SJCRH30 (cell line): ENCODE measurements at places on chromosomes 4 and X.

- DNase-seq = no peak
These were observed 14.8 kb downstream of the INTS6L start for GRCh38 chrX:135535077-135535940.

DNA sequence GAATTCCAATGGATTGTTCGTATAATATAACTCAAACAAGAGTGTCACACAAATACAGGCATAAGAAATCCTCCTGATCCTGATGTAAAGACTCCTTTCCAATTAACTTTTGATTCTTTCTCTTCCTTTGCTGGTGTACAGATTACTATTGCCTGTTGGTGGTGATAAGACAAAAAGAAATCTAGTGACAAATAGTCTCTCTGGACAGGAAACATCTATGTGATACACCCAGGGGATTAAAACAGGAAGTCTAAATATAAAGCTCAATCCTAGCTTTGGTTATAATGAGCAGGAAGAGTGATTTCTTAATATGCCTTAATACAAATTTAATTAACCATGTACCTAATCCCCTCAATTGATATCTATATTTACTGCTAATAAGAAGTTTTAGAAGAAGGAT, 45.1 kb downstream of the ARHGEF6 start:
- no peak for DNase-seq

DNA sequence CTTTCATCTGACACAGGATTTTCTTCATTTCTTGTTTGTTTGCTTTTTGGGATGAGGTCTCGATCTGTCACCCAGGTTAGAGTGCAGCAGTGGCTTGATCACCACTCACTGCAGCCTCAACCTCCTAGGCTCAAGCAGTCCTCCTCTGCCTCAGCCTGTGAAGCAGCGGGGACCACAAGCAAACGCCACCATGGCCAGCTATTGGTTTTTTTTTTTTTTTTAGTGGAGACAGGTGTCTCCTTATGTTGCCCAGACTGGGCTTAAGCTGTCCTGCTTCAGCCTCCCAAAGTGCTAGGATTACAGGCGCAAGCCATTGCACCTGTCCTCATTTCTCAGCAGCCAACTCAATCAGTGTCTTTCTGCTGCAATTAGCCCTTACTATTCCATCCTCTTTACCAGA, 10.3 kb downstream of the SPRY1 start:
- DNase-seq = peak; percentile 86

- no peak for DNase-seq
These were observed 62.3 kb downstream of the LNX1 start for GRCh38 chr4:53529025-53529424.

DNA sequence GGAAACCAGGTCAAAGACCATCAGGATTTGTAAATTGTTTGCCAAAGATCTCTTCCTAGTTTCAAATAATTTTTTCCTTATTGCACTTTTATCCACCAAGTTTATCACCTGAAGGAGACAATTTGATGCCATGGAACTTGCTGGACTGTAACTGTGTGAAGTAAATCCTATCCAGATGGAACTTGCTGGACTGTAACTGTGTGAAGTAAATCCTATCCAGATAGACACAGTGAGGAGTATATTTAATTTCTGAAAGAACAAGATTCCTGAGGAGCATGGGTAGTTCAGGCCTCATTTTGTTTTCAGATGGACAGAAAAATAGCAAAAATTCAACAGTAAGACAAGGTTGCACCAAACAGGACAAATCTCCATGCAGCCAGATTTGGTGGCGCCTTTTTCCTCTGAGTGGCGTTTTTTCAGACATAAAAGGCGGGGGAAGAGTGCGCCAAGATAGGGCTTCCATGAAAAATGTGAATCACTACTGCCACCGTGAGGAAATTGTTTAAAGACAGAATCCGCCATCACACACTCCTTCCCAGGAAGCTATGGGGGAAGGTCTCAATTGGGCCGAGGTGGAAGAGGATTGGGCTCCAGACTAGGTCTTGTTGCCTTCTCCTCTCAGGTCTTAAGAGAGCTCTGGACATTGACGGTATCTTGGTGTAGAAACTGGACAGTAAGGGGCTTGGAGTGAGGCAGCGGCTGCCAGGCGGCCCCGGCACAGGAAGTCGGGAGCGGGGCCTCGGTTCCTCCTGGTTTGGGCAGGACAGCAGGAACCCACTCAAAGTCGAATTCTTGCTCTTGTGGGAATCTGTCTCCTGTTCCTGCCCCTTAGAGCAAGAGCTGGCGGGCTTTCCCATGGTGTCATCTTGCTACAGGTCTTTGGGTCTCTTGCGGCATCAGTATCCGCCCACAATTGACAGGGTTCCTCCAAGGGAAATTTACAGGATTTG, 234.7 kb downstream of the OR13H1 start:
- DNase-seq = no peak

- no peak for DNase-seq
These were observed 257.1 kb downstream of the BANK1 start for GRCh38 chr4:102047616-102048015.

GRCh38 chr4:10963958-10964703, 279.6 kb upstream of the CLNK start:
- DNase-seq = no peak

GRCh38 chr4:95129031-95129430, 371.3 kb downstream of the BMPR1B start:
- DNase-seq = no peak

GRCh38 chrX:125108921-125109320, 210.8 kb upstream of the TEX13C start:
- no peak for DNase-seq

DNA sequence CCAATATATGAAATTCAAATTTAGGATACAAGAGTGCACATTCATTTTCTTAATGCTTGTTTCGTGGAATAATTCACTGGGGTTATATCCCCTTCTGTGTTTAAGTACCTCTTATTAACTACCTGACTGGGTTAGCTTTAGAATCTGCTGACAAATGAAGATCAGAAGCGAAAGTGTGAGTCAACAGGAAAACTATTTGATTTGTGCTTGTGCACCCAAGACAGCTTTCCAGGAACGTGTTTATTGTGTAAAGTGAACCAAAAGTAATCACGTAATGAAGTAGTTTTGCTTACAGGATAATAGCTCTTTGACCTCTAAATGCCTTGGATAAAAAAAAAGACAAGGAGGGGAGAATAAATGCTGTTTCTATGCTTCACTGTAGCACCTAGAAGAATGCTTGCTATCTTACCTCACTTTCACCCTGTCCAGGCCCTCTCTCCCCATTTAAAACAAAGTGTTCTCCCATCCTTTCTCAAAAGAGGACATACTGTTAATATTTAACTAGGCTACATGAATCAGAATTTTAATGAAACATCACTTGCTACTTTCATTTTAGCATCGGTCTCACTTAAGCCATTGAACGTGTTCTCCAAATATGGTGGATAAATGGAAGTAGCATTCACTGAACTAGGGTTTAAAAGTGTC, 141.9 kb downstream of the THOC2 start:
- no peak for DNase-seq

DNA sequence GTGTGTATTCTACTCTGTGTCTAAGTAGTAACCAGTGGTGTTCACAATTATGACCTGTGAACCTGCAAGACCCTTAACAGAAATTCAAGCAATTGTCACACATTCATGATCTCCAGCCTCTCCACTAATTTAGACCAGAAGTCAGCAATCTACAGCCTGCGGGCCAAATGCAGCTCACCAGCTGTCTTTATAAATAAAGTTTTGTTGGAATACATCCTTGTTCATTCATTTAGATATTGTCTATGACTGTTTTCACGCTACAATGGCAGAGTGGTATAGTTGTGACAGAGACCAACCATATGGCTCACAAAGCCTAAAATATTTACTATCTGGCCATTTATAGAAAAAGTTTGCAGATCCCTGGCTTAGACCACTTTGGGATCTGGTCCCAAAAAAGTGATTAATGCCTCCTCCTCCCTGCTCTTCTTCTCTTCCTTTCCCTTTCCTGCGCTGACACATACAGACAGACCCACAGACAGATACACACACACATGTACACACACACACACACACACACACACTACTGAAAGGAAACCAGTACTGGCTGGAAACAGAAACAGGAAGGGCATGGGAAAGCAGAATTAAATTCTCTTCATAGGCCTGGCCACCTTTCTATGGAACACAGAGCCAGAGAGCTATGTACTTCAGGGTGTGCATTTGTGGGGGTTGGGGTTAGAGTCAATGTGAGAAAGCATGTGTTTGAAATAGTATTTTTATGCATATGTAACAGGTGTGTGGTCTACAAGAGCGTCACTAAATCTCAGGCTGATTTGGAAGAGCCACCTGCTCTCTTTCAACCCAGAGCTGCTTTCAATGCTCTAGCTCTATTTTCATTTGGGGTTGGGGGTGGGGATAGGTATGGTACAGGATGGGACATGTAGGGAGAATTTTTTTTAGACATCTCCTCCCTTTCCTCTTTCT, 49.7 kb upstream of the TMEM164 start:
- DNase-seq = no peak

DNA sequence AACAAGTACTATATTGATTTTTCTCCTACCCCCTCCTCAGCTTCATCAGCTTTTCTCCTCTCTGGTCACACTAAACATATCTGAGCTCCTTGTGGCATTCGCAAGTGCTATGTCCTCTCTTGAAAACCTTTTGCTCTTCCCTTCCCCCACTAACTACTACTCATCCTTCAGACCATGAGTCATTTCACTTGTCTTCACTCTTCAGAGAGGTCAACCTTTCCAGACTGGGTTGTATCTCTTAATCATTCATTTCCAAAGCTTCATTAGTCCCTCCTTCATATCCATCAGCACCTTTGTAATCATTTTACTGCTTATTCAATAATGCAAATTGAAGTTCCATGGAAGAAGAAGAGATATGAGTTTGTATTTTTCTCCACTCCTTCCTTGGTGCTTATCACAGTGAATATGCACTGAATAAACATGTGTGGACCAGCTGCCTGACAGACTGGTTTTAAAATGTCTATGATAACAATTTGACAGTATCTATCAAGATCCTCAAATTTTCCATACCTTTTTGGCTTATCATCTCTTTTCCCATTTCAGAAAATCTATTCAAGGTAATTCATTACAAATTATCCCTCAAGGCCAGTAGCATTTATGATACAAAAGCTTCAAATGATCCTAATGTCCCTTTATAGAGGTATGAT, 28.4 kb downstream of the DDX60L start:
- DNase-seq = no peak

GRCh38 chr4:146032234-146032860, 93.7 kb upstream of the ZNF827 start:
- DNase-seq = no peak

DNA sequence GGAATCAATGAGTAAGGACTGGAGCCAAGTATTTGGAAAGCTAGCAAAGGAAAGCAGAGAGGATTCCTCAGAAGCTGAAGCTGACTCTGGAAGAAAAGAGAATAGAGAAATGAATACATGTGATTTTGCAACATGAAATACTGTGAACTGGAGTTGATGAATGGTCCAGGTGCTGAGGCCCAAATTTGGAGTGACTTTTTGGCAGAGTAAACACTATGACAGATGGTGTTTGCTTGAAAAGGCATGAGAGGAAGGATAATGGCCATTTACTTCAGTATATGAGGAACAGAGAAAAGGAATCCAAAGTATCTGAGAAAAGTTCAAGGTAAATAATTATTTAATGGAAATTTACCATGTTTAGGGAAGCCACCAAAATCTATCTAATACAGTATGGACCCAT, 236.7 kb downstream of the SLITRK2 start:
- no peak for DNase-seq

GRCh38 chrX:44996277-44996676, 123.3 kb downstream of the KDM6A start:
- DNase-seq = no peak

GRCh38 chr4:40953283-40954087, 203.7 kb downstream of the NSUN7 start:
- DNase-seq = no peak

- no peak for DNase-seq
These were observed 185.3 kb downstream of the MID1IP1 start for GRCh38 chrX:38986586-38986985.

- DNase-seq = no peak
These were observed 50.7 kb downstream of the FAM13A start for GRCh38 chr4:89006307-89006706.

- DNase-seq = peak; percentile 80
These were observed at the start of gene LEF1 for GRCh38 chr4:108168671-108169523. Gene LEF1, minus strand, starts transcription at chr4:108168932. Its CDS starts 1,165 bp downstream, at chr4:108167767.

DNA sequence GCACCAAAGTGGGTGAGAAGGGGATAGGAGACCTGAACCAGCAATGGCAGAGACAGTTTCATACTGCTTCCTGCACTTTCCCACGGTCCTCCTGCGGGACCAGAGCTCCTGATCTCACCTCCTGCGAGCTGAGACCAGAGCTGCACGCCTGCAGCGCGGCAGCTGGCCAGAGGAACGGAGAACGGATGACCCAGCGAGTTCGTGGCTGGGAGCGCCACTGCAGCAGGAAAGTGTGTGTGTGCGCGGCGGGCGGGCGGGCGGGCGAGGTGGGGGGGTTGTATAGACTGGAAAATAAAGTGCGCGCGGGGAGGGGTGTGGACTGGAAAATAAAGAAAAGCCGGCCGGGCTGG, 16.5 kb downstream of the MCF2 start:
- DNase-seq = no peak

DNA sequence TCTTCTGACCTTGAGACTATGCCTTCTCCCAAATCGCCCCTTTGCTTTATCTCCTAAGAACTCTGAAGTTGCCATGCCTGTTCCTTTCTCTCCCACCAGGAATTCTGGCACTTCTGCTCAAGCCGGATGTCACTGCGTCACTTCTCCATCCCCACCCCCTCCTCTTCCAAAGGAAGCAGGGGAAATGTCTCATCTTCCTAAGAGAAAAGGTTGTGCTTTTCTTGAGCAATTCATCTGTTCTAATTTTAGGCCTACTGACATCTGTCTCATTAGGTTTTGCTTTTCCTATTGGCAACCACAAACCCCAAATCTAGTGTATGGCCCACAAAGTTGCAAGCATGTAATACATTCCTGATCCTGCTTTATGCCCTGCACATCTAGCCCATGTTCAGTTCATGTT, 163.1 kb upstream of the PLAC1 start:
- no peak for DNase-seq

GRCh38 chr4:10074767-10075105, 41.9 kb downstream of the WDR1 start:
- peak; percentile 30 for DNase-seq

DNA sequence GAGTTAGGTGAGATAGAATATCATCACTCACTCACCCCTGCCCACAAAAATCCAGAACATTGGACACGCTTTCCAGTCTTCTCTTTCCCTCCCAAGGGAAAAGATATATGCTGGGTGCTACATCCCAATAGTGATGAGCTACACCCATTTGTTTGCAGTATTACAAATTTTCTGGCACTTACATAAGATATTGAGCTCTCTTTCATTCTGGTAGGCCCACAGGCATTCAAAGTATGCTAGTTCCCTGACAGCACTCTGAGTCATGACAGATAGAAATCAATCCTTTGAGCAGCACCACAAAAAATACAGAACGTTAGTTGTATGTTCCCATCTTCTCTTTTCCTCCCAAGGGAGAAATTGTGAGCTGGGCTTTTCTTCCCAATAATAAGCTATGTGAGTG, 477.6 kb upstream of the GRID2 start:
- DNase-seq = no peak

GRCh38 chr4:25184056-25184455, 23.8 kb upstream of the SEPSECS start:
- DNase-seq = peak; percentile 23

DNA sequence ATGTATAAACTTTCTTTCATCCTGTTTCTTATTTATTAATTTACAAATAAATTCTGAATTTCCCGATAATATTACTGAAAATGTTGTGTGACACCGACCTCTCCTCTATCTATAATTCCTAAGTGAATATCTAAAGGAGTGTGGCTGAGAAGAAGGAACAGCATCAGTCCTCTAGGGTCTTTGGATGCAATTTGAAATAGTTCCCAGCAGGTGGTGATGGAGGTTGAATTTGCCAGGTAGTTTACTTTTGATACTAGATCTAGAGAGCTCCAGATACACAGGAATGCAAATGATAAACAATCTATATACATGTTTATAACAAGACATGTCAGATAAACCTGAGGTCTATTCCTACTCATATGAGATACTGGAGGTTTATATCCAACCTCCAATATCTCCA, 305.4 kb downstream of the PCDH18 start:
- no peak for DNase-seq
